ENCODE measurements at places on chromosomes 3 and 15.
A peak's percentile ranks its signal among the peaks of the same experiment; 100 is the strongest.

GRCh38 chr3:195883801-195884200, 24.6 kb downstream of the TNK2 start:
- DNase-seq: no peak

DNA sequence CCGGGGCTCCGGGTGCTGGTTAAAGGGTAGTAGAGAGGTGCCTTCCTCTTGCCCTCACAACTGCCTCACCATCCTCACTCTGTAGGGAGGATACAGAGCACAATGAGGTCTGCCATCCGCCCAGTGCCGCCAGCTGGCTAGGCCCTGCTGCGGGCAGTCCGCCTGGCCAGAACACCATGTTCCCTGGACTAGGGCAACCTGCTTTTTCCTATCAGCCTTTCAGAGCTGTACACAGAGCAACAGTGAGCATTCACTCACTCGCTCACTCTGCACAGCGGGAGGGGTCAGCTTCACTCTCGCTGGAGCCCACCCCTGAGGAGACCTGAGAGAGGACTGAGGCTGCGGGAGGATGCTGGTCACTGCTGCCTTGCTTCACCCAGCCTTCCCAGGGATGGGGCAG, 218.7 kb upstream of the CHRNA7 start:
- no peak for DNase-seq

DNA sequence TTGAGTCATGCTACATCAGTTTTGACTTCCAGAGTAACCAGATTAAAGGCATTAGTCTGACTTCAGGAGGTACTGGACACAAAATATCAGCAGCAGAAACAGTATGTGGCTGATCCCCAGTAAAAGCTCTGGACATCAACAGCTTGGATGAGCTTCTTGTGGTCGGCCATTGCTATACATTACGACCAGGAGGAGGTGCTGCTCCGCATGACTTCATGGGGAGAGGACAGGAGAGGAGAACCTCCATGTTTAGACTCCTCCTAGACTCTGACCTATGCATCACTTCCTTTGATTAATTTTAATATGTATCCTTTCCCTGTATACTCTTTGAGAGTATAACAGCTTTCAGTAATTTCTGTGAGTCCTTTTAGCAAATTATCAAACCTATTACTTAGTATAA, 285.6 kb upstream of the ARHGEF26 start:
- no peak for DNase-seq

GRCh38 chr3:27713078-27713423, 9.1 kb downstream of the EOMES start:
- DNase-seq: peak; percentile 34

- DNase-seq: no peak
Observed at GRCh38 chr3:160016972-160017371, 28.3 kb downstream of the IL12A start.

- DNase-seq: no peak
Observed at GRCh38 chr3:94378322-94378721, 315.5 kb downstream of the NSUN3 start.

DNA sequence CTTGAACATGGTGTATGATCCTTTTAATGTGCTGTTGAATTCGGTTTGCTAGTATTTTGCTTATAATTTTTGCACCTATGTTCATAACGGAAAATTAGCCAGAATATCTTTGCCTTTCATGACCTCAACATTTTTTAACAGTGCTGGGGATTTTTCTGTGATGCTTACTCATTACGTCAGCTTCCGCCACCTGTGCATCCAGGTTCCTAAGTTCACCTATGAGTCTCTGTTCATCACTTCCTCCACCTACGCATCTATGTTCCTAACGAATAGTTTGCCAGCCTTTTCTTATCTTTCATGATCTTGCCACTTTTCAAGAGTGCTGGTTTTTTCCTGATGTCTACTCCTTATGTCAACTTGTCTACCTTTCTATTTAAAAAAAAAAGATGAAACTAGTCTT, 16.5 kb downstream of the AADACL2 start:
- DNase-seq: no peak

DNA sequence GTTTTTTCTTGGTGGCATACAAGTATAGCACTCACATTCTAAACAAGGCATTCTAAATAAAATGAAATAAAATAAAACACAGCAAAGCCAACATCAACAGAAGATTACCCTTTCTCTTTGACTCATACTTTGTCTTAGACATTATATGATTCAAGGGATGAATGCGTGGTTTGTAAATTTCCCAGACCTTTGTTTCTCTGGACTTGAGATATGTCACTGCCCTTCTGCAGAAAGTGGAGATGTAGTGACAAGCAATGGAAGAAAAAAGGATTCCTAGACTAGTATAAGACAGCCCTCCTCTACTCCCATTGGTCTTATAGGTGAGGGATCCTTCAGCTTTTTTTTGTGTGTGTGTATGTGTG, 22.4 kb downstream of the NANOGP8 start:
- no peak for DNase-seq

DNA sequence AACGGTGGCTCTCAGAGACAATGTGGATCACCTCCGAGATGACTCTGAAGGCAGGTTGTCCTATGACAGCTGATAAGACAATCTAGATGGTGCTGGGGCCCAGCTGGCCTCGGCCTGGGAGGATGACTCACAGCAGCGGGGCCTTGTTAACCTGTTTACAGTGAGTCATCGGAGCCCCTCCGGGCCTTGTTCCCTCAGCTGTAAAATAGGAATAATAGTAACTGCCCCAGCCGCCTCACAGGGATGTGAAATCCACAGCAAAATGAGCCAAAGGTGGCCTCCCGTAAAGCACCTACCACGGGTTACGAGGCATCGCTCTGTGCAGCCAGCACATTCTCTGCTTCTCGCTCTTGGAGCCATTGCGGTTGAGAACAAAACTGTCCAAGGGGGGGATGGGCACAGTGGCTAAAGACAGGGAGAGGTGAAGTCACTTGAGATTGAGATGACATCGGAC, 88.6 kb upstream of the RASGRF1 start:
- DNase-seq: no peak

GRCh38 chr15:94252906-94253491, 21.6 kb downstream of the MCTP2 start:
- no peak for DNase-seq

DNA sequence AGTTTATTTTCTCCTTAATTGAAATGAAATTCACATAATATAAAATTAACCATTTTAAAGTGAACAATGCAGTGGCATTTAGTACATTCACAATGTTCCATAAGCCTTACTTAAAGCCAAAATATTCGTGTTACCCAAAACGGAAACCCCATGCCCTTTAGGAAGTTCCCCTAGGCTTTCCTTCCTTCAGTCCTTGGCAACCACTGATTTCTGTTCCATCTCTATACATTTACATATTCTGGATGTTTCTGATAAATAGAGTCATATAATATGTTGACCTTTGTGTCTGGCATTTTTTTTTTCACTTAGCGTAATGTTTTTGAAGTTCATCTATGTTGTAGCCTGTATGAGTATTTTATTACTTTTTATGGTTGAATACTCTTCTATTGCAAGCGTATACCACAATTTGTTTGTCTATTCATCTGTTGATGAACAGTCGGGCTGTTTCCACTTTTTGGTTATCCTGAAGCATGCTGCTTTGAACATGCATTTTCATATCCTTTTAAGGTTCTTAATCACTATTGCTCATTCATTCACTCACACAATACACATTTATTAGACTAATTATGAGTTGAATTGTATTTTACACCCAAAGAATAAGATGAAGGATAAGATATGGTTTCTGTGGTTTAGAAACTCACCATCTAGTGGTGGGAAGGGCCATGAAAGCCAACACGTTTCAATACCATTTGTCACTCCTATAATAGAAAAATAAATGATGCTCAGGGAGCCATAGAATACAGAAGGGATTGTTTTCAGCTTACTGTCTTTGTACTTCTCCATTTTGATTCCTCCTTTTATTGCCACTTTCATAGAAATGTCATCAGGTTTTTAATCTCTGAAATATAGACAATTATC, 408.2 kb upstream of the CBLB start:
- DNase-seq: no peak

DNA sequence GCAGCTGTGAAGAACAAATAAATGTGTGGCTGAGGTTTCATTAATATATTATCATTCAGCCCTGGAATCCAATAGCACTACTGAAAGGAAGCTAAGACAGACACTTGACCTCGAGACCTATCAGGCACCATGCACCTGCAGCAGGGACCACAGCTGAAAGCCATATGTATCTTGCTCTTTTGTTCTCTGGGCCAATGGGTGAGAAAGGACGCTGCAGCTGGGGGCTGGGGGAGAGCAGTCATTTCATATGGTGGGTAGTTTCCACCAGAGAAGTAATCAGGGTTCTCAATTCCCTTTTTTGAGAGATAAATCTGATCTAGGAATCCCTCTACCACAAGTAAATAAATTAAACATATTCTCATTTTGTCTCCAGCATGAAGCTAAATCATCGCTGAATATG, 225.6 kb upstream of the STRIT1 start:
- no peak for DNase-seq

All from NCI-H526 (cell line).